Motor neuron (in vitro differentiated cells): ENCODE measurements at places on chromosomes 6 and 20.

DNA sequence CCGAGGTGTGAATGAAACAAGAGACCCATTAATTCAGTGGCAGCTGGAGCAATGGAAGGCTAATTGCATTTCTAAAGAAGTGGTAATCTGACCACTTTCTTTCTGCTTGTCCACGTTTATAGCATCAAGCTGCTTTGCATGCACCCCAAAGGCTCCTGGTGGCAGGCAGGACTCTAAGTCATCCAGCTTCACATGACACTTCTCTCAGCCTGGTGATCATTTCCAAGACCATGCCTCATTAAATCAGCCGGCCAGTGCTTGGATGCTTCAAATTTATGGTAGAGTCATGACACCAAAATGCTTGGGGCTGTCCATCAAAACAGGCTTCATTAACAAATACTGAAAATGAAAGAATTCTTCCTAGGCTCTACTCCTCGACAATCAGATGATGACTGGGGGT lies 614.9 kb downstream of the DOK5 start:
- ATAC-seq, result no peak

GRCh38 chr6:37244430-37245310 lies 12.9 kb upstream of the TBC1D22B start:
- peak; percentile 78 for ATAC-seq

- ATAC-seq, result peak; percentile 48
These were observed 5.3 kb upstream of the ZNF184 start for GRCh38 chr6:27478141-27478705.

DNA sequence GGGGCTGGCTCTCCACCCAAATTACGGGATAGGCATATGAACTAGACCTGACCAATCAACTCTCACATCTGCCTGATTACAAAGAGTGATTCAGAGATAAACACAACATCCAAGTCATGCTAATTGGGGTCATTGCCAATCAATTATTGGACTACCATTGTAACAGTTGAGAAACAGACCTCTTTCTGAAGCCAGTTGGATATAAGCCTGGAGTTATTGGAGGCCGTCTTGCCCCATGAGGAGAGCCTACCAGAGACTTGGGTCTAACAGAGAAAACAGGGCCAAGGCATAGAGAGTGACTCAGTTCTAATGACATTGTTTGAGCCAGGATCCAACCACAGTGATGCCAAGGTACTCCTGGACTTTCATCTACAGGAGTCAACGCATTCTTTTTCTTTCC lies 39.4 kb upstream of the HIVEP2 start:
- ATAC-seq, result no peak

DNA sequence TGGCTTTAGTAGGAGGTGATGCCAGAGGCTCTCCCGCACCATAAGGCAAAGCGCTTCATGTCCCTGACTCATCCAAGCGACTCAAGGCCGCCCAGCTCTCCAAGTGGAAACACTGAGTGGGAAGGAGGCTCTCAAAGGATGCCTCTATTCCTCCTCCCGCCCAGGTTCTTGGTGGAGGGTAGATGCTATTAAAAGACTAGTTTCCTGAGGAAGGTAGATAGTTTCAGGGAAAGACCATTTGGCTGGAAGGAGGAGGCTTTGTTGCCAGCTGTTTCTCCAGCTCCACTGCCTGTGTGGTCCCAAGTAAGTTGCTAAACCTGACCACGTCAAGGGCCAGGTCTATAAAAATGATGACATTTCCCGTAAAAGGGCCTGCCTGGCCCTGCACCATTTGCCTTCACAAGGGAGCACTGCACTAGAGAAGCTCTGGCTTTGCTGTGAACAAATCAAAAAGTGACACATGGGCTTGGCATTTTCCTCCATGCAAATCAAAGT lies 48.2 kb downstream of the GMDS start:
- ATAC-seq, result peak; percentile 90

- ATAC-seq, result no peak
These were observed at the start of gene ARG1 for GRCh38 chr6:131572686-131573415. ARG1 (plus strand) TSS chr6:131573226; CDS start chr6:131573283, 57 bp downstream.

DNA sequence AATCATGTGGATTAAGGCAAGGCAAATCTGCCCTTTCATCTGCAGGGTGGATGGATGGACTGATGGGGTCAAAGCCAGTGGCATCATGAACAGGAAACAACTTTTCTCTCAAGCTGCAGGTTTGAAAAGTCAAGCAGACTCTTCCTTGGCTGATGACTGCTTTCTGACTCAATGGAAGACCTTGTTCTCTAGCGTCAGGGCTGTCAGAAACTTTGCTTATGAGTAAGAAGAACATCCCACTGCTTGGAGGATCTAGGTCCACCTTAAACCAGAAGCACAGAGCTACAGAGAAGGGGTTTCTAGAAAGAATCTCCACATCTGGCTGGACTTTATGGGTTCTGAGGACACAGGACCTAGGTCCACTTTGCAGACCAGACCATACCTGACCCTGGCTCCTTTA lies 36.3 kb upstream of the CST5 start:
- ATAC-seq, result no peak

- ATAC-seq, result no peak
These were observed 6.2 kb downstream of the PCNA start for GRCh38 chr20:5113615-5113986.

DNA sequence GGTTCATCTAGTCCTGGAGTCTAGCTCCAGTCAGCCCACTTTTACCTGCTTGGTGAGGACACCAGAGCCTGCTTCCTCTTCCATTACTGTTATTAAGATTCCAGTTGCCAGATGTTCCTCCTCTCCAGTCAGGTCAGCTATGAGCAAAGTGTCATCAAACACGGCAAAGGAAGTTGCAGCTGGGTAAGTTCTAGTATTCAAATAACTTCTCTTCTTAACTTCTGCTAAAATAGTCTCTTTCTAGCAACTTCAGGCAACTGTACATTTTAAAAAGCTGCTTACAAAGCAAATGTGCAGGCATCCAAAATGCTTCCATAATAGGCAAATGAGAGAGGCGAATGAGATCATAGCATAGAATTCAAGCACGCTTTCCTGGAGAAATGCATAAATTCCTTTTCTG lies 18.4 kb upstream of the MRPS18A start:
- no peak for ATAC-seq

DNA sequence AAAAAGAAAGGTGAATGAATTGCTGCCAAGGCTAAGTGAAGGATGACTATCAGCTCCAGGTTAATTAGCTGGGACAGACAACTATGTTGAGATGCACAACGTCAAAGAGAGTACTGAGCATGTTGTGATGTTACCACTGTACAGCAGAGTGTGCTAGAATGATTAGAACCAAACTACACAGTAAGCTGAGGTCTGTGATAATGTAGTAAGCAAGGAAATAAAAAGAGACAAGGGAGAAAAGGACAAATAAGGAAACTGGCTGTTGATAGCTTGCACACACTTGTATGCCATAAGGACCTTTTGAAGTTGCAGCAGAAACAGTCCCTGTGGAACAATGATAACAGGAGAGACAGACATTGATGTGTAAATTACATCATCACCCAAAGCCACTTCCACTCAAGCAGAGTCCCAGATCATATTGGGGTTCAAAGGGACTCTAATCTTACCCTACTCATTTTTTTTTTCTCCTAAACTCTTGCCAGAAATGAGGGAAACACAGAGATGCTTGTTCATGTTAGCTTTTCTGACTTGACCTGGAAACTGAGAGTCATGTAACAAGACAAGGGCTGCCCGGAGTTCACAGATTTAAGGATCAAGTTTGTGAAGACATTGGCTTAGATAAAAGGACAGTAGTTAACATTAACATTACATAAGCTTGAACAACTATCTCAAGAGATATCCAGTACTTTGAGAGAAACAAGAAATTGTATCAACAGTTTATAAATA lies 189.9 kb downstream of the CENPW start:
- no peak for ATAC-seq

- ATAC-seq, result no peak
These were observed 28.7 kb upstream of the SPAG4 start for GRCh38 chr20:35586751-35587425.

- peak; percentile 17 for ATAC-seq
These were observed at the start of gene MUCL3 for GRCh38 chr6:30940361-30940986. MUCL3 (plus strand) TSS chr6:30940973; CDS start chr6:30941000, 27 bp downstream.

DNA sequence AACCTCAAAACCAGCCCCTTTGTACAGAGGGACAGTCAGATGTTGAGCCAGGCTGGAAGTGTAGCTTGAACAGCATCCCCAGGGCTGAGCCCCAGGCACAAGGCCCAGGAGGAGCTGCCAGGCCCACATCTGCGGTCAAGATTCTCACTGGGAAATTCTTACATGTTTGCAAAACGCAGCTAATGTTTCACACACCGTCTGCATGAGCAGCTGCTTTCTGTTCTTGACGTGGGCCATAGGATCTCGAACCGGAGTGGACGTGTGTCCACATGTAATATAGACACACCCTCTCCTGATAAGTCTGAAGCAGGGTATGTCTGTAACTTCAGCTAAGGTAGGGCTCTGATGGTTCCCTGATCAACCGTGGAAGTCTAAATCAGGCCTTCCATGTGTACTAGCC lies 41.3 kb upstream of the TRAF3IP2 start:
- no peak for ATAC-seq

DNA sequence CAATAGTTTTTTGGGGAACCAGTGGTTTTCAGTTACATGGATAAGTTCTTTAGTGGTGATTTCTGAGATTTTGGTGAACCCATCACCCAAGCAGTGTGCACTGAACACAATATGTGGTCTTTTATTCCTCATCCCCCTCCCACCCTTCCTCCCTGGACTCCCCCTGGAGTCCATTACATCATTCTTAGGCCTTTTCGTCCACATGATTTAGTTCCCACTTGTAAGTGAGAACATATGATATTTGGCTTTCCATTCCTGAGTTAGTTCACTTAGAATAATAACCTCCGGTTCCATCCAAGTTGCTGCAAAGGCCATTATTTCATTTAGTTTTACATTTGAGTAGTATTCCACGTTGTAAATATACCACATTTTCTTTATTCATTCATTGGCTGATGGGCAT lies 28.3 kb downstream of the RPP40 start:
- no peak for ATAC-seq

DNA sequence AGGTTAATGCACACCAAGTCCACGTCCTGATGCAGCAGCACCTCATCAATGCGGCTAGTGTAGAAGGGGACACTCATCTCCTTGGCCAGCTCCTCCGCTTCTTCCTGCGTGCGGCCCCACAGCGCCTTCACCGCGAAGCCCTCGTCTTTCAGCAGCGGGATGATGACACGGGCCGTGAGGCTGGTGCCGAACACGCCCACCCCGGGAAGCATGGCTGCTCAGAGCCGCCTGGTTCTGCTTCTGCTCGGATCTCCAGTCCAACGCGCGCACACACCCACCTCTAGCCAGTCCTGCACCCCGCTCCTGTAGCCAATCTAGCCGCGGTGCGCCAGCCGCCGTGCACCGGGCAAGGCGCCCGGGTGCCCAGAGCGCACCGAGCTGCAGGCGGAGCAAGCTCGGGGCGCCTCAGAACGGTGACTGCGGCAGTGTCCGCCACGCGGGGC lies 700 bp downstream of the GFOD1 start:
- ATAC-seq, result peak; percentile 25

DNA sequence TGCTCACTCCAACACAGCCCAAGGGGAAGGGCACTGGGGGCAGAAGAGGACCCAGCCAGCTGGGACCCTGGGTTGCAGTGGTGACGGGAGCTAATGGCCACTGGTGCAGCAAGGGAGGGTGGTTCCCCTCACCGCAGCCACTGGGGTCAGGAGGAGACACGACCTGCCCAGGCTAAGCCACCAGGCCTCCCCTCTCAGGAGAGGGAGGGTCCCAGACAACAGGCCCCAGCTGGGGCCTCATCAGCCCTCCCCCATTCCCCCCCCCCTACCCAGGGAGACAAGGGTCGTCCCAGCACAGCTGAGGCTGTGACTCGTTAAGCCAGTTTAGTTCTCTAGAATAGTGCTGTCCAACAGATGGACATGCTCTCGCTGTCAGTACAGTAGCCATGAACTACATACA lies 17.3 kb upstream of the MATN4 start:
- ATAC-seq, result peak; percentile 67
